ENCODE measurements at places on chromosomes 11 and 22.

DNA sequence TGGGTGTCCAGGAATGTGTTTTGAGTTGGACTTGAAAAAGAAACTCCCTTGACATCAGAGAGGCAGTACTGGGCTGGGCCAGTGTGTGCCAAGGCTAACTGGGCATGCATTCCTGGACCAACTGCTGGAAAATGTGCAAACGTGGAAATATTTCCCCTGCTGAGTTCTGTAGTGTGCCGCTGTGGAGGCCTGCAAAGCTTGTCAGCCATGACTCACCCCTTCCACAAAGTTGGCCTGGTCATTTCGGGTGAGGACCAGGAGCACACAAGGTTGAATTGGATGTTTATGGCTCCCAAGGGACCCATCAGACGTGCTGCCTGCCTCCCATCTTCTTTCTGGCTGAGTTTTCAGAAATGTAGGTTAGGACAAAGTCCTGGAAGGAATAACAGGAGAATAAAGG, 513.1 kb downstream of the MIAT start:
- DNase-seq, result no peak

DNA sequence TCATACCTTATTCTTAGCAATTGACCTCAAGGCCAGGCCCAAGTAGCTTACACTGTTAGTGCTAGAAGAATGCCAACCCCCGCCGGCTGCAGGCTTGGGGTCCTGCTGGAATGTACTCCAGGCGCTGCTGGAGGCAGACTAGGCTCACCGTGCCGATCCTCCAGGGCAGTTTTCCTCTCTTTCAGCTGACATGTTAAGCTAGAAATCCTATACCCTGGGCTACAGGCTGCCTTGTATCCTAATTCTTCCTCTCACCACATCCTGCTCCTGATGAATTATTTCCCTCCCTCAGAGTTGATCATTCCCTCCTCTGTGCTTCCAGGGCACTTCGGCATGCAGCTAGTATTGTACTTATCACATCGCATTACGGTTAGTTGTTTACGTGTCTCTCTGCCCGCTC, 3.4 kb downstream of the SPTBN2 start:
- no peak for DNase-seq

DNA sequence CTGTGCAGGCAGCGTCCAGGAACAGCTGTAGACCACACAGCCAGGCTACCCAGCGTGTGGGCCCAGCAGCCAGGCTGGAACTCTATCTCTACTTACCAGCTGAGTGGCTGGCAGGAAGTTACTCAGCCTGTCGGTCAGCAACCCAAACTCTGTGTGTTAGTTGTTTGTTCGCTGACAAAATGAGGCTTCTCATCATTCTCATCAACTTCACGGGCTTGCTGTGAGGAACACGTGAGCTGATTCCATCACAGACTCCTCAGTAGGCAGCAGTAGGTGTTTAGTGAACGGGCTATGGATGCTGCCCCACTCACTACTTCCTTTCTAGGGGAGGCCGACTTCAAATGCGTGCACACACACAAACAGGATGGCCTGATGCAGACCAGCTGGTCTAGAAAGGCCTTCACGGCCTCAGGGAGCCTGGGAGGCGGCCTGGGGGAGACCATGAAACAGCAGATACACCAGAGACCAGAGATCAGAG, 830 bp upstream of the SPDYC start:
- DNase-seq, result no peak

DNA sequence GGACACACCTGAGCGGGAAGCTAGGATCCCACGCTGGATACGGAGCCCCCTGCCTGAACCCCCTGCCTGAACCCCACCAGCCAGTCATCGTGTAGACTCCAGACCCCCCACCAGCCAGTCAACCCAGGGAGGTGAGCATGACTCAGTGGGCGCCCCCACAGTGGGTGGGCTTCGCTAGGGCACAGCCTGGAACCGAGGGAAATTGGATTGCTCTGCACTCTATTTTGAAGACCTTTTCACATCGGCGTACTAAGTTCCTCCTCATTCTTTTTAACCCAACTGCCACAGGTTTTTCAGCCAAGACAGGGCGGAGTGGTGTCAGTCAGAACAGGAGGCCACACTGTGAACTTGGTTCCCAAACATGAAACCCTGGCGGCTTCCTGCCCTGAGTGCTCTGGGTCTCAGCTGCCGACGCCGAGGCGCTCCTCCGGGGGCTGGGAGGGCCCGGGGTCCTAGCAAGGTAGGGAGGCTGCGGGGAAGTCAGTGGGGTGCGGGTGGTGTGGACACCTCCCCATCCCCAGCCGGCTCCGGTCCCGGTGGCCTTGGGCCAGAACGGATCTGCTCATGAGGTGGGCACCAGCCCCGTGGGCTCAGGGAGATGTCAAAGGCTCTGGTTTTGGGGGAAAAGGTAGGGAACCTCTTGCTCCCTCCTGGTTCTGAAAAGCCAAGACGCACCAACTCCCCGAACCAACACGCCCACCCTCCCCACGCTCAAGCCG, 57.0 kb downstream of the BRD1 start:
- no peak for DNase-seq

DNA sequence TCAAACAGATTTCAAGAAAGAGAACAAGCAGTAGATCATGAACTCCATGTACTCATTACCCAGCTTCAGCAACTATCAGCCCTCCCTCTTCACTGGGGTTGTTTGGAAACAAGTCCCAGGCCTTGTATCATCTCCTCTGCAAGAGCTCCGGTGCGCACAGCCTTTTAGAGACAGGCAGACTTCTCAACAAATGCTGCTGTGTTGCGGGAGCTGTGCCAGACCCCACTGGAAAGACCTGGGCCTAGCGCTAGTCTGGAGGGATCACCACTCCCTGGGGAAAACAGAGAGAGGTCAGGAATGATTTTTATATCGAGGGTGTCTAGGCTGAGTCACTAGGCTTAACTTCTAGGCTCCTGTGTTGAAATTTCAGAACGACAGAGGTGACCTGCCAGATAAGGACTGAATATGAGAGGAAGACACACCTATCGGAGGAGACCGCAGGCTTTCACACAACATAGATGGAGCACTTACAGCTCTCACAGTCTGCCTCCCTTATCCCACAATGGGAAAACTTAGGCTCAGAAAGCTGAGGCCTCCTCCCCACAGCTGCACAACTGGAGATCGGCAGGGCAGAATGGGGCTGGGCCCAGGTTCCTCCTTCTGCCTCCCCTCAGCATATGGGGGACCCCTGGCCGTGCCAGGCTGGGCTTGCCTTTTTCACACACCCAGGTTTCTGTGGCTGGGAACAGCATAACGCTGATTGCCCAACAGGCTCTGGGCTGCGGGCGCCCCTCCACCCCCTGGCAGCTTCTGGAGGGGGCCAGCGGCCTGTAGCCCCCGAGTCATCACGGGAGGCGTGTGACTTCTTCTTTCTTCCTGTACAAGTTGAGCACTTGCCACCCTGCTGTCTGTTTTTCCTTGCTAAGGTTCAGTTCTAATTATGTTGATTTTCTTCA, 86.0 kb downstream of the PKNOX2 start:
- no peak for DNase-seq

GRCh38 chr11:46386005-46386578, 4.6 kb downstream of the MDK start:
- no peak for DNase-seq

- DNase-seq, result peak; percentile 26
Observed at GRCh38 chr22:46043816-46044620, 67.1 kb upstream of the WNT7B start.
